Activated T-helper 9 cell treated with anti-CD3 and anti-CD28 coated beads, Interleukin-2, amount 50 U/mL, for 16 hours (primary cell): ENCODE measurements at places on chromosomes 6 and 20.

- DNase-seq: no peak
Measured at GRCh38 chr6:150567823-150568383, 31.8 kb upstream of the PLEKHG1 start.

GRCh38 chr20:62969179-62969760 is 16.8 kb downstream of the SLC17A9 start:
- DNase-seq: no peak

- DNase-seq: no peak
Measured at GRCh38 chr6:34317172-34317477, 68.3 kb upstream of the SMIM29 start.

- no peak for DNase-seq
Measured at GRCh38 chr6:89387516-89388201, 24.4 kb downstream of the RRAGD start.

- DNase-seq: no peak
Measured at GRCh38 chr6:16031278-16031981, 97.5 kb upstream of the MYLIP start.

DNA sequence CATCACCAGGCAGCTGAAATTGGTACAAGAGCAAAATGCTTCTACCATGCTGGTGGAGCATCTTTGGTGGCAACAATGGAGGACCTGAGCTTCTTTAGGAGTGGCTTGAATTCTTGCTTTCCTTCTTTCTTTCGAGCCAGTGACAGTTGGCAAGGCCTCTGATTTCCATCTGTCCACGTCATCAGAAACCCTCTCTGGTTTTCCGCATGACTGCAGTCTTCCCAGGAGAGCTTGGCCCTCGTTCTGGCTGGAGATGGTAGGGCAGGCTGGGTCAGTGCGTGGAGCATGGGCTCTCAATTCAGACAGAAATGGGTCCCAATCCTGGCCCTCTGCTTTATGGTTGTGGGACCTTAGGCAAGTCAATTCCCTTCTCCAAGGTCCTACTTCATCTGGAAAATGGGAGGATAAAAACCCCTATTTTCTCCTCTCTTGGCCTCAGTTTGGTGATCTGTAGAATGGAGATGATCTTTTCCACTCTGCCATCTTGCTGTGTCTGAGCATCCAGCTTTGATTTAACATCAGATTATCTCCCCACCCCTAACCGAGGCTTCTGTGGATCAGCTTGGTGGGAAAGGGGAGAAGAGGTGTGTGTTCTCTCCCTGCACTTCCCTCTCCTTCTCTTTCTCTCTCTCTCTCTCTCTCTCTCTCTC is 3.6 kb upstream of the BPIFB1 start:
- no peak for DNase-seq

GRCh38 chr6:7438011-7438410 is 48.4 kb downstream of the RIOK1 start:
- no peak for DNase-seq

- DNase-seq: no peak
Measured at GRCh38 chr20:44800391-44801046, 9.8 kb downstream of the RIMS4 start.

GRCh38 chr20:41913146-41913545 is 295.0 kb upstream of the CHD6 start:
- DNase-seq: no peak

- no peak for DNase-seq
Measured at GRCh38 chr6:100877851-100878250, 3.3 kb downstream of the ASCC3 start.

- DNase-seq: no peak
Measured at GRCh38 chr6:6738922-6739716, 150.6 kb downstream of the LY86 start.

DNA sequence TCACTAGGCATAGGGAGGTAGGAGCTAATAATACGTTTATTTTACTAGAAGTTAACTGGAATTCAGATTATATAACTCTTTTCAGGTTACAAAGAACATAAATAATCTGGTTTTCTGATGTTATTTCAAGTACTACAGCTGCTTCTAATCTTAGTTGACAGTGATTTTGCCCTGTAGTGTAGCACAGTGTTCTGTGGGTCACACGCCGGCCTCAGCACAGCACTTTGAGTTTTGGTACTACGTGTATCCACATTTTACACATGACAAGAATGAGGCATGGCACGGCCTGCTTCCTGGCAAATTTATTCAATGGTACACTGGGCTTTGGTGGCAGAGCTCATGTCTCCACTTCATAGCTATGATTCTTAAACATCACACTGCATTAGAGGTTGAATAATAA is 1.1 kb downstream of the HFE start:
- DNase-seq: no peak
